ENCODE measurements at places on chromosomes 16 and 17.

GRCh38 chr17:218432-219110, 37.1 kb upstream of the DOC2B start:
- no peak for DNase-seq

DNA sequence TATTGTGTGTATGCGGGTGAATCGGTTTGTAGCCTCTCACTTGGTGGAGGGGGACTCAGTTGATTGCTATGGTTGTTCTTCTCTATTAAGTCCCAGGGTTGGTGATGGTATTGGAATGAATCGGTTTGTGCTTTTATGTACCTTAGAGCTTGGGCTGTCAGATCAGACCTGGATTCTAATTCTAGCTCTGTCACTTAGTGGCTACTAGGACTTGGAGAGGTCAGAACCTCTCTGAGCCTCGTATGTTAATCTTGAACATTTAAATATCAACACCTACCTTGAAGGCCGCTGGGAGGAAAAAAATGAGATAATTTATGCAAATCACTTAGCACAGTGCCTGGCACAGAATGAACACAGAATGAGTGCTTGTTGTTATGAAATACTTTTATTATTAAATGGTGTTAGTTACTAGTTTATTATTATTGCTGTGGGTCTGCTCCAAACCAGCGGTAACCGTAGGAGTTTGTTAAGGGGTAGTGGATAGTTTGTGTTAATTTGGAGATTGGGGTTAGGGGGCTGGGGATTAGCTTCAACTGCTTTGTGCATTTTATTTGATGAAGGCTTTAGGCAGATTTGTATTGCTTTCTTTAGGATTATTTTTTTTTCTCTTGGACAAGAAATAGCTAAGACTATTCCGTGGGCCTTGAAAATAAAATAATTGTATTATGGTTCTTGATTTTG, 3.5 kb downstream of the KDM6B start:
- DNase-seq, result peak; percentile 49

GRCh38 chr17:60390925-60391470, 935 bp downstream of the USP32 start:
- DNase-seq, result peak; percentile 53

DNA sequence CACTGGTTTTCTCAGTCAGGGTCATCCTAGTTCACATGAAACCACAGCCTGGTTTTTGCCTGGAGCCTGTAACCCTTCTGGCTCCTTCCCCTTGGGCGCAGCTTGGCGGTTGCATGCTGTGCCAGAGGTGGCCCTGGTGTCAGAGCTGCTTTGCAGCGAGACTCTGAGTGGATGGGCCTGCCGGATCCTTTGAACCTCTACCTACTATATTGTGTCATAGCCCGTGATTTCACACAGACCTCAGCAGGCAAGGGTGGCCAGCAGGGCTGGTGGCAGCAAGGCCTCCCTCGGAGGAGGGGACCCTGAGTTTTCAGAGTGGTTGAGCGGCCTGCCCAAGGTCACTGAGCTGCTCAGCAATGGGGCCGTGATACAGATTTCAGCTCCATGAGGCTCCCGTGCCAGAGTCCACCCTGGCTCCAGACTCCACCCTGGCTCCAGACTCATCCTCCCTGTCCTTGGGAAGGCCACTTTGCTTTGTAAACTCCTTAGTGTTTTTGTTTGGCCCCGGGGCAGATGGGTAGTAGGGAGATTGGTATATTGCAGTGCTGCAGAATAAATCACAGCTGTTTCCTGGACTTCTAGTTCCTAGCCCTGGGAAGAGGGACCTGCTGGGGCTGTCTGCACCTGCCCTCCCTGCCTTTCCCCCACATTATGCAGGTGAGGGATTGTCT, 9.7 kb downstream of the MPRIP start:
- DNase-seq, result no peak

DNA sequence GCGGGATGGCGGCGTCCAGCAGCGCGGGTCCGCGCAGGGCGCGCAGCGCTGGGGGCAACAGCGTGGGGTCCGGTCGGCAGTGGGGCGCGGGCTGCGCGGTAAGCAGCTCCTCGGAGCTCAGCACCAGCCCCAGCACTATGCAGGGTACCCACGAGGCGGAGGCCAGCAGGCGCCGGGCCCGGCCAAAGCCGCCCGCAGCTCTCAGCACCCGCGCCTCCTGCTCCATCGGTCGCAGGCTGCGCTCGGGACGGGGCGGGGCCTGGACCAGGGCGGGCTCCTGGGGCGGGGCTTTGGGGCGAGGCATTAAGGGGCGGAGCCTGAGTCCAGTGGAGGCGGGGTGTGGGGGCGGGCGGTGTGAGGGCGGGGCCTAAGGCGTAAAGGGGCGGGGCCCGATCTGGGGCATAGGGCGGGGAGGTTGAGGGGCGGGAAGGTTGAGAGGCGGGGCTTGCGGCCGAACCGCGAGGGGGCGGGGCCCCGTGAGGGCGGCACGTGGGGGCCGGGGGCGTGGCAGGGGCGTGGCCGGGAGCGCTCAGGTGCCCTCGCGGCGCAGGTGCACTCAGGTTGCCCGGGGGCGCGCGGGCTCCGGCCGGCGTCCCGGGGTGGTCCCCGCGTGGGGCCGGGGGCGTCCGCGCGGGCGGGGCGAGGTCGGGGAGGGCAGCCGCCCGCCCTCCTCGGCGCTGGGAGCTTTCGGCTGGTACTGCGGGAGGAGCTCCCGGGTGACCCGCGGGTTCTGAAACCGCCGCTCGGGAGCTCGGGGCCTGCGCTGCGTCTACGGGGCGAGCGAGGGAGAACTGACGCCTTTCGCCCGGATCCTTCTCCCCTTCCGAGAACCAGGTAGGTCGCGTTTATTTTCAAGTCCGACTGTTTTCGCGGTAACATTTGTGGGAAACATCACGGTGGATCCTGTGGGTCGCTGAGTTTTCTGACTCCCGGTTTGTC, 1.4 kb upstream of the SLC22A31 start:
- peak; percentile 57 for DNase-seq

DNA sequence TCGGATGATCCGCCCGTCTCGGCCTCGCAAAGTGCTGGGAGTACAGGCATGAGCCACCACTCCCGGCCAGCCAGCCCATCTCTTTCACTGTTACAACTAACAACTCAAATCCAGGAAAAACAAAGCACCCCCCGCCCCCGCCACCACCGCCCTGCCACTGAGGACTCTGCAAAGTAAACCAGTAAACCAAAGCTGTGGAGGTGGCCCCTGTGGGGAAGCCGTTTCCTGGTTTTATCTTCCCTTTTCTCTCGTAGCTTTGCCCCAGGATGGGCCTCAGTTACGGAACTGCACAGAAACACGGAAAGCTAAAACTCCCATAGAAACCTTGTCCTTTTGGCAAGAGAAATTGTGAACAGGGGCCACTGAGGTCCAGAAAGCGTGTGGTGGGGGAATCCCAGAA, 17.5 kb downstream of the CHMP6 start:
- DNase-seq, result no peak

GRCh38 chr16:11738742-11739544, 3.7 kb downstream of the TXNDC11 start:
- DNase-seq, result peak; percentile 79

DNA sequence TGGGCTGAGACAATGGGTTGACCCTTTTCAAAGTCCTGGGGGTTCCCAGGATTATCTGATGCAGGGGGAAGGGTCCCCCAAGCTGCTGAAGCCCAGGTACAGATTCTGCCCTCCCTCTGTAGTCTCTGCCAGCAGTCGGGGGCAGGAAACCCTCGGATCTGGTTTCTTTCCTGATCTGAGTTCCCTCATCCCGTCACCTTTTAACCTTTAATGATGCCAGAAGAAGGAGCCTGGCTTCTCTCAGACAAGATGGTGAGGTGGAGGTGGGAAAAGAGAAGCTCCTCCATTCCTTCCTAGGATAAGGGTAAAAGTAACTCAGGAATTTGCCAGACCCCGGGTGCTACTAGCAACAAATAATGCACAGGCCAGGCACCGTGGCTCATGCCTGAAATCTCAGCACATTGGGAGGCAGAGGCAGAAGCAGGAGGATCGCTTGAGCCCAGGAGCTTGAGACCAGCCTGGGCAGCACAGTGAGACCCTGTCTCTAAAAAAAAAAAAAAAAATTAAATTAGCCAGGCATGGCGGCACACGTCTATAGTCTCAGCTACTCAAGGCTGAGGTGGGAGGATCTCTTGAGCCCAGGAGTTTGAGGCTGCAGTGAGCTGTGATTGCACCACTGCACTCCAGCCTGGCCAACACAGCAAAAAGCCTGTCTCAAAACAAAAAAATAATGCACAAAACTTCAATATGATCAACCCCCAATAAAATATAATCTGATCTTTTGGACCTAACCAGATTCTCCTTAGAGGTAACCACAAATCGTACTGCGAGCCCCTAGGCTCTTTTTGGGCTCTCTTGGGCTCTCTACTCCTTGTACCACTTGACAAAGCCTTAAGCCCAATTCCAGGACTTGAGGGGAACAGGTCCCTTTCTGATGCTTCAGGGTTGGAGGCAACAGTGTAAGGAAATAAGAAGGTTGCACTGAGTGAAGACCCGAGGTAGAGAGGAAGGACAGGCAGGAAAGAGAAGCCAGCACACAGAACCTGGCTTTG, 5.7 kb downstream of the CDC42EP4 start:
- no peak for DNase-seq

DNA sequence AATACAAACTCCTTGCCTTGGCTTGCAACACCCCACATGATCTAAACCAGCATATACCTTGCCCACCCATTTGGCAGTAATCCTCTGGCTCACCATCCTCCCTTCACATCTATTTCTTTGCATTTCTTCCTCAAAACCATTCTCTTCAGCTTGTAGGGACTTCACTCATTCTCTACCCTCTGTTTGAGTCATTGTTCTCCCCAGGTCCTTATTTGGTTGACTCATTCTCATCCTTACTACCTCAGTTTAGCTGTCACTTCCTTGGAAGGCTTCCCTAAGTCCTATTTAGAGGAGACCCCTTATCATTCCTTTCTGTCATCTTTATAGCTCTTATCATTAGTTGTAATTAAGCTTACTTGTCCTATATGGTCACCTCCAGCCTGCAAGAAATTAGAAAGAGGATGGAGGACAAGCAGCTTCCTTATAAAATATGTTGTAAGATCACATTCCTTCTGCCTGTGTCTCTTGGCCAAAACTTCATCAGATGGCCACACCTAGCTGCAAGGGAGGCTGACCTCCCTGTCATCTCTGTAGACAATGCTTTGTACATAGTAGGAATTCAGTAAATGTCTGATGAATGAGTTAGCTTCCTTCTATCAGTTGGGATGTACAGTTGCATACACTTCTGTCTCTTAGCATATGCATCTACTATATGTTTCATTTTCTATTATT, 1.7 kb downstream of the TTC19 start:
- no peak for DNase-seq

GRCh38 chr16:57720142-57720575, 15.4 kb upstream of the KATNB1 start:
- peak; percentile 70 for DNase-seq

DNA sequence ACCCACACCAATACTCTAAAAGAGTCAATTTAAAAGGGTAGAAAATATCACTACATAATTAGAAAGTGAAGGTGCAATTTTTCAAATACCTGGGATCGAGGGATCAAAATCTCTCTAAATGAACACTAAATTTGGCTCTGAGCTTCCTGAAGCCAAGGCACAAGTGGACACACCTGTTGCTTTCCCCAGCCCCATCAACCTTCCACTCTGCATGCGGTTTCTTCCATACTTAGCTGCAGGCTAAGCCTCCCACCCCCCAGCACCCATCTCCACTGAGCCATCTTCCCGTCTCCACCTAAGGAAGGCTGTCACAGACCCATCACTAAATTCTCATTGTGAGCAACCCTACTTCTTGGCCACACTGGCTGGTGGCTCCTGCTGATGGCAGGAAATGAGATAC, 30.5 kb downstream of the TXNDC11 start:
- no peak for DNase-seq

GRCh38 chr16:27476240-27476639, 73.5 kb downstream of the GTF3C1 start:
- no peak for DNase-seq

DNA sequence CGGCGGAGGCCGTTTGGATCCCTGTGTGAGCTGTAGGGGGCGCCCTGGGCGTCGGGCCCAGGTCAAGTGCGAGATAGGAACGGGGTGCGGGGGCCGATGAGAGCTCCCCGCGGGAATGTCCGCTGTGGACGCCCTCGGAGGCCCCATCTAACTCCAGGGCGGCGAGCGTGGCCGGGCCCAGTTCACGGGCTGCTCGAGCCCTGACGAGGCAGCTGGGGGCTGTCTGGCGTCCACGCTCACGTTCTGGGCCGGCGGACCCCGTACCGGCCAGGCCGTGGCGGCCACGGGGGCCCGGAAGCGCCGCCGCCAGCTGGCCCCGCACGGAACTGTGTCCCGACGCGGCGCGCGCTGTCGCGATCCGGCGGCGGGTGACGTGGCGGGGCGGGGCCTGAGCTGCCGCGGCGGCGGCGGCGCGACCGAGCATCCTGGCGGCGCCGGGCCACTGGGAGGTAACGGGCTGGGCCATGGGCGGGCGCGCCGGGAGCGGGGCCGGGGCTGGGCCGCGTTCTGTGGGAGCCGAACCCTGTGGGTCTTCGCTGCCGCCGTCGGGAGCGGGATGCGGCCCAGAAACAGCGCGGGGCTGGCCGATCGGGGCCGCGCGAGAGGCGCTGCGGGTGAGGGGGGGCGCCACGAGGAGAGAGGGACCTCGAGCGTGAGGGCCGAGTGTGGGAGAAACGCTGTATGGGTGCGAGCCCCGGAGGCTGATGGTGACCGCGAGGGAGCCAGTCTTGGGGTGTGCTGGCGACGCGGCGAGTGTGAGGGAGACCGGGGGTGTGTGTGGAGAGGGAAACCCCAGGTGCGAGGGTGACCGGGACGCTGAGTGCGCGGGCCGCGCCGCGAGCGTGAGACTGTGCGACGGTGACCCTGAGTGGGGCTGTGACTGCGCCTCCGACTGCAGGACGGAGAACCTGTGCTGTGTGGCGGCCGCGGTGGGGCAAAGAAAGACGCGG, at the start of gene SLC7A6:
TSS of gene SLC7A6 (plus strand) at position 399 of the 950 bp plus-strand sequence. CDS start 10,201 bp downstream, outside the sequence.
- DNase-seq, result peak; percentile 92

DNA sequence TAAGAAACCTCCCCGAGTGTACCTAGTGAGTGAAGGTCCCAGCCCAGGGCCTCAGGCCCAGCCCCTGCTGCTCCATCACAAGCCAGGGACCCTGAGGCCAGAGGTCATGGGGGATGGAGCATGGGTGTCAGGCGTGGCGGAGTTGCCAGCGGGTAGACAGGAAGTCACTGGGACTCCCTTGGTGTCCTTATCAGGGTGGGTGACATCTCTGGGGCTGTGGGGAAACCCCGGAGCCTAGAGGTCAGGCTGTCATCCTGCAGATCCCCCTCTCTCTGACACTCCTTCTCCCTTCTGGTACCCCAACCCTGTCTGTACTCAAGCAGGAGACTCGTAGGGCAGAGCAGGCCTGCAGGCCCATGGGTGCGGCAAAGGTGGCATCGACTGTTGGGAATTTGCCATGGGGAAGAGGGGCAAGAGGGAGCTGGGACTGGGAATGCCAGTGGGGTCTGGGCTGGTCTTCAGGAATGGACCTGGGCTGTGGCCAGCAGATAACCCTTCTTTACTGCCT, 10.8 kb upstream of the ADGRG1 start:
- no peak for DNase-seq

GRCh38 chr16:3223913-3224515, 10.9 kb downstream of the ZNF200 start:
- DNase-seq, result no peak

DNA sequence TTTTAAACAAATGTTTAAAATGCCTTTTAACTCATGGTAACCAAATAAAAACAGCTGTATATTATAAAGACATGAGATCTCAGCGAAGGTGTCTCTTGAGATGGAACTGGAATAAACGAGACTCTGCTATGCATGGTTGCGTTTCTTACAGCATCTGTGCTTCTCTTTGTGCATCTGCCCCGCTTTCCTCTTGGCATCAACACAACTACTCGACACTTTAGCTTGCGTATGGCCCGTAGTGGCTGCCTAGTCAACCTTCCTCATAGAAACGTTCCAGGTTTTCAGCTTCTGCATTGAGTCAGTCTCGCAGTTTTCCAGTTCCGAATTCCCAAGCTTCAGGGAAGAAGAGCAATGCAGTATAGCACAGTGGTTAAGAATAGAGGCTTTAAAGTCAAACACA, 214.9 kb downstream of the CEP112 start:
- DNase-seq, result no peak

GRCh38 chr17:29119265-29119664, 60.9 kb downstream of the MYO18A start:
- DNase-seq, result no peak
